ENCODE measurements at places on chromosomes 6 and 20.

DNA sequence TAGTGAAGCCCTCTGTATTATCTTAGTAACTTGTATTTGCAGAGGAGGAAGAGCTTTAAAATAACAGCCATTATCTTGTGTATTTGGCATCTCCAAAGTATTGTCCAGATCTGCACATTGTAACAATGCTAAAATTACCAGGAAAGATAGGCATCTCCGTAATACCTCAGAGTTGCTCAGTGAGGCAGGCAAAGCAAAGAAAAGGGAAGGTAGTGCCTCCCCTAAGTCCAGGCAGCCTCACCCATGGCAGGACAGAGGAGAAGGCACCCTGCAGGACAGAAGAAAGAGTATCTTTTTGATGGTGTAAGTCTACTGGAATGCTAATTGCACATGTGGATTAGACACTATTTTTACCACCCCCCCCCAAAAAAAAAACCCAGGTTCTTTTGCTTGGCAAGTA, 13.6 kb upstream of the SSTR4 start:
- no peak for DNase-seq

DNA sequence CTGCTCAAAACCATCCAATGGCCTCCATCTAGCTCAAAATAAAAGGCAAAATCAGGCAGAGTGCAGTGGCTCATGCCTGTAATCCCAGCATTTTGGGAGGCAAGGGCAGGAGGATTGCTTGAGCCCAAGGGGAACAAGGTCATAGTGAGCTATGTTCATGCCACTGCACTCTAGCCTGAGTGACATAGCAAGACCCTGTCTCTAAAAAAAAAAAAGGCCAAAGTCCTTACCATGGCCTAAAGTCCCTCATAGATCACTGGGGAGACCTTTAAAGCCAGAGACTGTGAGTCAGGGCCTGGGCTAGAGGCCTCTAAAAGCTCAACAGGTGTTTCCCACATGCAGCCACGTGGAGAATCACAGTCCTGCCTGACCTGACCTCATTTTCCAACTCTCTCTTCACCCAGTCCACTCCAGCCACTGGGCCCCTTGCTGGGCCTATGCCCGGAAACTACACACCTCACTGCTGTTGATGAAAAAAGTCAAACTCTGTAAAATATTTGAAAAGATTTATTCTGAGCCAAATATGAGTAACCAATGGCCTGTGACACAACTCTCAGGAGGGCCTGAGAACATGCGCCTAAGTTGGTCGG, 28.2 kb upstream of the TAB2 start:
- DNase-seq, result no peak

DNA sequence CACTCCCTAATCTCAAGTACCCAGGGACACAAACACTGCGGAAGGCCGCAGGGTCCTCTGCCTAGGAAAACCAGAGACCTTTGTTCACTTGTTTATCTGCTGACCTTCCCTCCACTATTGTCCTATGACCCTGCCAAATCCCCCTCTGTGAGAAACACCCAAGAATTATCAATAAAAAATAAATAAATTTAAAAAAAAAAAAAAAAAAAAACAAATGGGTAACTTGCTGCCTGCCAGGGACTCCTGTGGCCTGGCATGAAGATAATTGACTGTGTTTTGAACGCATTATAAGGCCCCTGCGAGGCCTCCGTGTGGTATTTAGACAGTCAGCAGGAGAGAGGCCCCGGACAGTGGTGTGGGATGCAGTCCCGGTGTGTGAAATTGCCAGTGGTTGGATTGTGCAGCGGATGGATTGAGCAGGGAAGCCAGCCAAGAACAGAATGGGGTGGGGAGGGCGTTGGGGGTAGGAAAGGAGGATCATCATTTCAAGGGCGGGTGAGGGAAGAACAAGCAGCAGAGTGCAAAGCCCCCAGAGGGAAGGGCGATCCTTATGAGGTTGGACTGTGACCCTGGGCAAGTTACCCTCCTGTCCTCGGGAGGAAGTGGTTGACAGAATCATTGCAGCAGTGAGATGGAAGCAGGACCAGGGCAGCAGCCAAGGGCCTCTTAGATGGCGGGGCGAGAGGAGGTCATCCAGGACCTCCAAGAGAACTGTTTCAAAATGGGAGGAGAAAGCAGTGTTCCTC, 43.3 kb downstream of the PPARD start:
- DNase-seq, result no peak

DNA sequence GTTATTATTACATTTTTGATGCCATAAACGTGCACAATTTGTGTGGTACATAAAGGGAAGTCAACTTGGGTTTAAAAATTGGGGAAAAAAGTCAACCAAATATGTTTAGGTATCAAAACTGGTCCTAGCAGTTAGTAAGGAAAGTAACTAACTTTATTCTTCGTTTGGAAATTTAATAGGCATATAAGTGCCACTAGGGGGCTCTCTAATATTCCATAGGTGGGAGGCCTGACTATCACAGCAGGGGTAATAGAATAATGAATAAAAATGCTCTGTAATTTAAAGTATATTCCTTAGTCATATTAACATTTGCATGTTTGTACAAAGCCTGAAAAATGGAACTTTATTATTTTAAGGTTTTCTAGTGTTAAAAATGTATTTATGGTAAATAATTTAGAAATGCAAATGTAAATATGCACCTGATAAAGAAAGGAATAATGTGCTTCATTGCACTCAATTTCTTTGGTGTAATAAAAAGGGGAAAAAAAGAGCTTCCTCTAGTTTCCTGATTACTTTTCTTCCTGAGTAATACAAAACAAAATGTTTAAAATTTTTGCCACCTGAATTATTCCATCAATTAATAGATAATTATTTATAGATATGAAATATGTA, 125.7 kb upstream of the HDAC2 start:
- DNase-seq, result no peak

- DNase-seq, result no peak
Measured at GRCh38 chr6:35036059-35036827, 104.9 kb downstream of the TCP11 start.

GRCh38 chr20:14488756-14489479, 151.5 kb upstream of the FLRT3 start:
- no peak for DNase-seq

- DNase-seq, result no peak
Measured at GRCh38 chr20:25129428-25129827, 47.5 kb upstream of the VSX1 start.

DNA sequence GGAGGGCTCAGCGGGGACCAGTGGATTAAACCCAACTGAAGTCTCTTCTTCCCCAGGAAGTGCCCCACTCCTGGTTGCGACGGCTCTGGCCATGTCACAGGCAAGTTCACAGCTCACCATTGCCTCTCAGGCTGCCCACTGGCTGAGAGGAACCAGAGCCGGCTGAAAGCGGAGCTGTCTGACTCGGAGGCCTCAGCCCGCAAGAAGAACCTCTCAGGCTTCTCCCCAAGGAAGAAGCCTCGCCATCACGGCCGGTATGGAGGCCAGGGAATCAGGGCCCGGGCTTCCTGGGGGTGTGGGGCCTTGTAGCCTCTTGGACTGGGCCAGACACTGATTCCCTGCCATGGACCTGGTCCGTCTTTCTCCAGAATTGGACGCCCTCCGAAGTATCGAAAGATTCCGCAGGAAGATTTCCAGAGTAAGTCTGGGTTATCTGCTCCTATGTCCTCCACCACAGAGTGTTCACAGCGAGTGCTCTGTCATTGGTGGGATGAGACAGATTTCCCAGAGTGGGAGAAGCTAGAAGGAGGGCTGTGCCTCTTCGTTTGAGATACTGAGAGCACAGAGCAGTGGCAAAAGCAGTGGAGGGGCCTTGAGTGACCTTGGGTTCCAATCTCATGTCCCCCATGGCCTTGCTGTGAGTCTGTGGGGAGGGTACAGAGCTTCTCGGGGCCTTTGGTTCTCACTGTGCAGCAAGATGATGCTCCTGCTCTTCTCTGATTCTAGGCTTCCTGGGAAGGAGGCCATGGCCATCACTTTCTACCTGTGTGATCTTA, 22.6 kb upstream of the SGK2 start:
- no peak for DNase-seq

- no peak for DNase-seq
Measured at GRCh38 chr20:43983904-43984361, 69.3 kb downstream of the TOX2 start.

DNA sequence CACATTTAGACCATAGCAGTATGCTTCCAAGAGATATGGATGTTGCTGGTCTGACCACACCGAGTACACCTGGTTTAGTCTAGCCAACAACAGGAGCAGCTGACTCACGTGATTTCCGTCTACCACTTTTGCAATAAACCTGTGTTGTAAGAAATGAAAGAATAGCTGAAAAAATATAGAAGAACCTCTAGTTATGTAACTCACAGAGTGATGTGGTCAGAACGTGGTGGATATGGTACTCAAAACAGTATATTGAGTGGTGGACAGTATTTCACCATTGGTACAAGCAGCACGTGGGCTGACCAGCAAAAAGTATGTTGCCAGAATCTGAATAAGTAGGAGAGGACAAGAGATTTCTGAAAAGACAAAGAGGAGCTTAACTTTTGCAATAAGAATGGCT, 226.9 kb downstream of the TBC1D7 start:
- no peak for DNase-seq
